ENCODE measurements at places on chromosomes 11 and 22.

DNA sequence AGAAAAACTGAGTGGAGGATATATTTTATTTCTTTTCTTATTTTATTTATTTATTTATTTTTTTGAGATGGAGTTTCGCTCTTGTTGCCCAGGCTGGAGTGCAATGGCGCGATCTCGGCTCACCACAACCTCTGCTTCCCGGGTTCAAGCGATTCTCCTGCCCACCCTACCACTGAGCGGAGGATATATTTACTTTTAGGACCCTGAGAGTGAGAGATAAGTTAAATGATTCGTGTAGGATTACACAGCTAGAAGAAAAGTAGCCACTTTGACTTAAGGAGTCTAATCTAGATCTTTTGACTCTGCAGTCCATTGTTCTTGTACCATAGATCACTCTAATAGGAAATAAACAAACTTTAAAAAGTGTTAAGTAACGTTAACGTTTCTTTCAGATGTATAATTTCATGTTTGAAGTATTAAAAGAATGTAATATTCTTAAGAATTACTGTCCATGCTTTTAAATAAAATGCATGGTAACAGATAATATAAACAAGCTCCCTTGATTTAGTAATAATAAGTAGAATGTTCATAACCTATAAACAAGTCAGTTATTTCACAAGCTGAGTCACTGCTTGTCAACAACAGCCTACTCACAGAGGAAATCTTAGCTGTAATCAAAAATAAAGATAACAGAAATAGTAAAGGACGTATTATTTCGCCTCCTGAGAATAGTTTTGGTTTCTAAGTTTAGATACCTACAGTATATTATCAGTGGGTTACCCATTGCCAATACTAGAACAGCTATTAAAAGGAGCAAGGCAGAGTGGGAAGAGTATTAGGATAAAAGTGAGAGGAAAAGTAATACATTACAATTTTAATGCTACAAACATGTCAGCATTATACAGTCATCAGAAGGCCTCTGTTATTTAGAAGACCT, 18.6 kb downstream of the USP47 start:
- DNase-seq, result no peak

DNA sequence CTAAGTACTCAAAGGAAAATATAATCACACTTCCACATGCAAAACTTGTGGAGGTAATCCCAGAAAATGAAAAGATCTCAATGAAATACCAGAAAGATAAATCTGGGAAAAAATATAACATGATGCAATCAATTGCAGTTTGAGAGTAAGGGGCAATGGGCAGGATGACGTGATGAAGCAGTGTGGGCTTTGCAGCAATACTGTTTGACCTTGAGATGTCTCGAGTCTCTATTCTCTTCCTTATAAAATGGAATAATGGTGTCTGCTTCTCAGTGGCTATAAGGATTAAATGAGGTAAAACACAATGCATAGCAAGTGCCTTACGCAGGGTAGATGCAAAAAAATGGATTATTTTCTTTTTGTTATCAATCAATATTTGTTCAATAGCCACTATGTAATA, 447.5 kb downstream of the BUD13 start:
- DNase-seq, result no peak

- DNase-seq, result peak; percentile 47
Observed at GRCh38 chr11:100632941-100633452, 54.1 kb upstream of the ARHGAP42 start.

- no peak for DNase-seq
Observed at GRCh38 chr22:48436201-48436931, 1391.3 kb downstream of the BRD1 start.

Data from colonic mucosa (tissue), 4 donors.